ENCODE measurements at places on chromosomes 16 and 17. TPM values are rescaled to one million over a fixed set of nuclear protein-coding genes. Genes with fewer than 3 reads are reported as not detected.

Gene OR3A2
- polyA plus RNA-seq: not detected

Gene TEKT5
- not detected for polyA plus RNA-seq

Gene MOSMO
- polyA plus RNA-seq: 6.5 TPM

Gene RNF40
- polyA plus RNA-seq: 75.6 TPM

All from hepatocyte (in vitro differentiated cells).